ENCODE measurements at places on chromosomes 5 and 9. TPM values are rescaled to one million over a fixed set of nuclear protein-coding genes. Genes with fewer than 3 reads are reported as not detected.

Gene ESM1
- total RNA-seq, result 2.9 TPM

Gene SOHLH1
- not detected for total RNA-seq

Gene CDC26
- total RNA-seq, result 27.9 TPM

GRCh38 chr5:142167458-142167857 is 58.9 kb downstream of the NDFIP1 start:
- H3K4me1 ChIP-seq, result no peaks in the 10 kb centered on the region
- H3K4me3 ChIP-seq, result no peak overlapping the region
- no peaks in the 10 kb centered on the region for H3K27me3 ChIP-seq
- H3K36me3 ChIP-seq, result no peaks in the 10 kb centered on the region
- no peak for DNase-seq

Gene RGS7BP
- total RNA-seq, result under 0.01 TPM

Gene SPINK7
- total RNA-seq, result not detected

Gene ENTPD8
- not detected for total RNA-seq

DNA sequence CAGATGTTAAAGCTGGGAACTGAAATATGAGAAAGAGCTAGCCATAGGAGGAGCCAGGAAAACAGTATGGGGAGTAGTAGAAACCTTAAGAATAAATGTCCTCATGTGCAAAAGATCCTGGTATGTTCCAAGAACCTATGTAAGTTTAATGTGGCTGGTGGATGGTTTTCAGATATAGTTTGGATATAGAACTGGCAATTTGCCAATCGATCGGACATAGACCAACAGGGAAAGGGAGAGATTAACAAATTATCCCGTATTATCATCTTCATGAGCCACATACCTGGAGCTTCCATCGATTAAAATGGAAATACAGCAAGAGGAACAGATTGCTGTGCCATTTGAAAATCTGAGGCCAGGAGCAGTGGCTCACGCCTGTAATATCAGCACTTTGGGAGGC is 388.7 kb downstream of the PRELID2 start:
- no peak overlapping the region for H3K4me3 ChIP-seq
- DNase-seq, result no peak
- no peak overlapping the region for H3K27ac ChIP-seq
- H3K4me1 ChIP-seq, result peaks cover 5% of the 10 kb centered on the region
- no peaks in the 10 kb centered on the region for H3K27me3 ChIP-seq
- H3K36me3 ChIP-seq, result no peaks in the 10 kb centered on the region

- peak overlapping the region; percentile 56 for H3K27ac ChIP-seq
- peak; percentile 96 for DNase-seq
- peaks cover 4% of the 10 kb centered on the region for H3K27me3 ChIP-seq
- H3K4me1 ChIP-seq, result peaks cover 10% of the 10 kb centered on the region
- H3K36me3 ChIP-seq, result no peaks in the 10 kb centered on the region
Observed at GRCh38 chr5:170633235-170634081, 129.6 kb downstream of the KCNIP1 start.

GRCh38 chr5:544675-545355 is 20.6 kb upstream of the SLC9A3 start:
- H3K36me3 ChIP-seq, result no peaks in the 10 kb centered on the region
- H3K4me3 ChIP-seq, result no peak overlapping the region
- no peak overlapping the region for H3K27ac ChIP-seq
- DNase-seq, result no peak
- peaks cover 7% of the 10 kb centered on the region for H3K4me1 ChIP-seq

Gene MZB1
- not detected for total RNA-seq

Gene ADGRD2
- total RNA-seq, result not detected

Gene TAF11L5
- total RNA-seq, result not detected

DNA sequence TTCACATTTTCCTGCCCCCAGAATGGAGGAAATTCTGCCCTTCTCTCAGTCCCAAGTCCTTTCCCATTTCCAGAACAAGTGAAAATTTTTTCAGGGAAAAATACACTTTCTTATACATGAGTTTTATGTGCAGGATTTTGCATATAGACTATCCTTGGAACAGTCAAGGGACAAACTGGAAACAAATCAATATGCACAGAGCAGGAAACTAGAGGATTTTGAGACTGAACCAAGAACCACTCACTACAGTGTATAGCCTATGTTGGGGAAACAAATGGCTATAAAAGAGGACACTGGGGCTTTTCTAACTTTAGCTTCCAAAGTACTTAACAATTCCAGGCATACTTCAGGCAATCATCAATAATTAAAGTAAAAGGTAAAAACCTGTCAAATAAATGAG is 1036.1 kb upstream of the ARRDC3 start:
- no peaks in the 10 kb centered on the region for H3K36me3 ChIP-seq
- no peak for DNase-seq
- no peaks in the 10 kb centered on the region for H3K4me1 ChIP-seq
- H3K27ac ChIP-seq, result no peak overlapping the region

Gene CDH6
- total RNA-seq, result 9.4 TPM

Gene MARCOL
- total RNA-seq, result not detected

Gene PCDHA9
- 0.29 TPM for total RNA-seq

DNA sequence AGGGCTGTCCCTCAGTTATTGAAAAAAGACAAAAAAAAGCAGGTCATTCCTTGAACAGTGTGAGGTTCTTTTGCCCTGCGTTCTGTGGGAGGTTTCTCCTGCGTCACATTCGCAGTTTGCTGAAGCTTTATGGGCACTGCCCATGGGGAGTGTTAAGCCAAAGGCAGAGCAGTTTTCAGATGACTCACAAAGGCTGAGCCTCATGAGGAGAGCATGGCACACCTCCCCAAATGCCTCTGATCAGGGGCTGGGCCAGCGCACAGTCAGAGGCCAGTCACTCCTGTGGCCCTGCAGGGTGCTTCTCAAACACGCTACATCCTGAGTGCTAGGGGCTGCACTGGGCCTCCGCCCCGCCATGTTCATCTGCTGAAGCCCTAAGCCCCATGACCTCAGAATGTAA is 38.4 kb downstream of the IRX1 start:
- H3K4me1 ChIP-seq, result no peaks in the 10 kb centered on the region
- no peaks in the 10 kb centered on the region for H3K27me3 ChIP-seq
- no peak overlapping the region for H3K27ac ChIP-seq
- no peak for DNase-seq

GRCh38 chr9:127182901-127183746 is 60.7 kb upstream of the ANGPTL2 start:
- DNase-seq, result no peak
- no peaks in the 10 kb centered on the region for H3K36me3 ChIP-seq
- peaks cover 25% of the 10 kb centered on the region for H3K4me1 ChIP-seq
- H3K4me3 ChIP-seq, result no peak overlapping the region
- H3K27ac ChIP-seq, result no peak overlapping the region

DNA sequence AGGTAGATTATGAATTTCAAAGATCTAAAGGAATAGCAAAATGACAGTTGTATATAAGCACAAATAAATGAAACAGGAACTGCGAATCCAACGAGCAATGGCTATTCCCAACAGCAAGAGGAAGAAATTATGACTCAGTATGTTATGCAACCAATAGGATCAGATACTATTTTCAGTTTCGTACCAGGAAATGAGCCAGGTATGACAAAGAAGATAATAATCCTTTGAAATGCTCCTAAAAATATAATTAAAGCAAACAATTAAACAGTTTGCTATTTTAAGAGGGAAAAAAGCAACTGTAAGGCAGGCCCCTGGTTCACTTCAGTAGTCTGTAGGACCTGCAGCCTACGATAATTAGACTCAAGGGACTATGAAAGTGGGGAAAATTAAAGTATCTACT is 58.9 kb downstream of the AUH start:
- DNase-seq, result peak; percentile 85
- no peak overlapping the region for H3K4me3 ChIP-seq
- no peaks in the 10 kb centered on the region for H3K36me3 ChIP-seq
- H3K4me1 ChIP-seq, result peaks cover 28% of the 10 kb centered on the region
- H3K27ac ChIP-seq, result peak overlapping the region; percentile 66
- H3K27me3 ChIP-seq, result no peaks in the 10 kb centered on the region

Gene OR13C2
- not detected for total RNA-seq

DNA sequence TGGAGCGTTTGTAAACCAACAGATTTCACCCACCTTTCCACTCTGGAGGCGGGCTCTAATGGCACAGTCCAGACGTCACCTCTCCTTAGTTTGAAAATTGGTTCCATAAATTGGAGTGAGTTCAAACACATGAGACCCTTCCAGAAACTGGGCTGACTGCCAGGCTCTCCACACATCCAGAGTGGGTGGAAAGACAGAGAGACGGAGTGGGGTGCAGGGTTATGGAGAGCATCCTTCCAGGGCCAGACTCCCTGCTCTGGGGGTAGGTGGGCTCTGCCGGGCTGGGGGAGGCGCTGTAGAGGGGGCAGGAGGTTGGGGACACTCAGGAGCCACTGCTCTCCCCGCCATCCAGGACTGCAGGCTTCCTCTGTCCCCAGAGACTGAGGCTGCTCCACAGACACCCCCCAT is 104.7 kb upstream of the PHYKPL start:
- H3K27ac ChIP-seq, result no peak overlapping the region
- DNase-seq, result no peak
- no peaks in the 10 kb centered on the region for H3K36me3 ChIP-seq
- H3K4me3 ChIP-seq, result no peak overlapping the region
- no peaks in the 10 kb centered on the region for H3K27me3 ChIP-seq

DNA sequence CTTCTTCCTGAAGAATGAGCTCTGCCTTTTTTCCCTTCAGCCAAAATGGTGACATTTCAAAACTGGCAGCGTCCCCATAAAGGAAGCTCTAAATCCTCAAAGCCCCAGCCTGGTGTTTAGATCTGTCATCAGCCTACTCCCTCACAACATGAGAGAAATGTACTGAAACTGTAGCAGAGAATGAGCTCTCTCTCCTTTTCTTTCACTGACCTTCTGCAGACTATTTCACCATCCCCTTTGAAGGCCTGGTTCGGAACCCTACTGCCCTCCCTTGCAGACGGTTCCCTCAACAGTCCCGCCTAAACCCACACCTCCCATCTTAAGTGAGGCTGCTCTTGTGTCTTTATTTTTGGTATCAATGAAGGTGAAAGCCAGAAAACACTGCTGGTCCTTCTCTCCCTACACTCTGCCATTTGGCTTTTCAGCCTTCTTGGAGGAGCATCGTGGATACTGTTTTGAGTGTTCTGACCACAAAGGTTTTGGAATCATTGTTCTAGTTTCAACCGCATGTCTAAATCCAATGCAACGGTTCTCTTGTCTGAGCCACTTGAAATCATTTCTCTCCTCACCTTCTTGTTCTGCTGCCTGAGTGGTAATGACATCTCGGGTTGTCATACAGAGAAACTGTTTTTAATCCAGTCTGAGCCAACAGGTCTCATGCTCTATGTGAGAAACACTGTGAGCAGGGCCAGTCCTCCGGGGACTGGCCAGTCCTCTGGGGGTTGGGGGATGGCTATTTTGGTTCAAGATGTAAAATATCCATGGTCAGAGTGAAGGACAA is 39.0 kb downstream of the ITK start:
- H3K27me3 ChIP-seq, result peaks cover 4% of the 10 kb centered on the region
- H3K4me3 ChIP-seq, result no peak overlapping the region
- H3K36me3 ChIP-seq, result no peaks in the 10 kb centered on the region
- H3K4me1 ChIP-seq, result peaks cover 6% of the 10 kb centered on the region
- DNase-seq, result no peak

Gene CDO1
- 8.3 TPM for total RNA-seq

Gene EIF4E1B
- not detected for total RNA-seq

- no peaks in the 10 kb centered on the region for H3K27me3 ChIP-seq
- H3K4me3 ChIP-seq, result no peak overlapping the region
- no peak for DNase-seq
- H3K36me3 ChIP-seq, result peaks cover 31% of the 10 kb centered on the region
- no peaks in the 10 kb centered on the region for H3K4me1 ChIP-seq
Observed at GRCh38 chr5:31434898-31435297, 97.0 kb downstream of the DROSHA start.

DNA sequence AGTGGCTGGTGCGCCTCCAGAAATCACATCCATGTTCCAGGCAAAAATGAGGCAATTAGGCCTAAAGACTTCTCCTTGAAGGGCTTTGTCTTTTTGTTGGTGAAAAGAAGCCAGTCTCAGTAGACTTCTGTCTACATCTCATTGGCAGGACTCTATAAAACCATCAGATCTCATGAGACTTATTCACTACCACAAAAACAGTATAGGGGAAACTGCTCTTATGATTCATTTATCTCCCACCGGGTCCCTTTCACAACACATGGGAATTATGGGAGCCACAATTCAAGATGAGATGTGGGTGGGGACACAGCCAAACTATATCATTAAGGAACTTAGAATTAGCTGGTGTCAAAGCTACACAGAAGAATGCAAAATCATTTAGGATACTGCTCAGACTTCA is 77.7 kb upstream of the SNX2 start:
- H3K27me3 ChIP-seq, result no peaks in the 10 kb centered on the region
- H3K4me1 ChIP-seq, result peaks cover 7% of the 10 kb centered on the region
- no peak overlapping the region for H3K4me3 ChIP-seq
- no peak for DNase-seq

Data from osteoblast (primary cell).